ENCODE measurements at places on chromosomes 12 and 14. TPM values are rescaled to one million over a fixed set of nuclear protein-coding genes. Genes with fewer than 3 reads are reported as not detected.

The CABP1 gene
- total RNA-seq = 0.16 TPM

The SLCO1A2 gene
- total RNA-seq = not detected

The SELPLG gene
- total RNA-seq = 0.76 TPM

The POP5 gene
- total RNA-seq = 26.2 TPM

The TMPRSS12 gene
- total RNA-seq = not detected

Data from esophagus mucosa (tissue), 1 donor.